Sciatic nerve (tissue), 2 donors: ENCODE measurements at places on chromosomes 4 and X.

- no peak for DNase-seq
Observed at GRCh38 chr4:5676763-5677162, 31.6 kb downstream of the EVC2 start.

GRCh38 chr4:74590476-74590875, 145.5 kb downstream of the AREG start:
- DNase-seq, result no peak

- no peak for DNase-seq
Observed at GRCh38 chr4:175988511-175988910, 77.1 kb upstream of the WDR17 start.

DNA sequence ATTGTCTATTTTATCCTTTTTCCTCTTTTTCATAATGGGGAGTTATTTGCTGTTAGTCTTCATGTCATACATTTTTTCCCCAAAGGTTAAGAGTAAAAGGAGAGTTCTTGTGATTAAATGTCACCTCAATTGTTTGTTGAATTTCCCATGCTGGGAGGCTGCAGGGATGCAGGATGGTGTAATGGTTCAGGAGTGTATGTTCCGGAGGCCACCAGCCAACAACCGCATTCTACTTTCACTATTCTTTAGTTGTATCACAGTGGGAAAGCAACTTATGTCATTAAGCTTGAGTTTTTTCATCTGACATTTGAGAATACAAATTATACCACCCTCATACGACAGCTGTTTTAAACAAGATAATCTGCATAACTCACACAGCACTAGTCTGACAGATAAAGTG, 15.4 kb downstream of the AFP start:
- DNase-seq, result no peak

- no peak for DNase-seq
Observed at GRCh38 chr4:181807771-181808170, 435.4 kb upstream of the TENM3 start.

GRCh38 chr4:88489100-88489761, 32.3 kb downstream of the HERC5 start:
- no peak for DNase-seq

GRCh38 chr4:101850698-101851097, 60.2 kb downstream of the BANK1 start:
- no peak for DNase-seq

GRCh38 chrX:16445166-16445752, 204.7 kb upstream of the S100G start:
- DNase-seq, result no peak

DNA sequence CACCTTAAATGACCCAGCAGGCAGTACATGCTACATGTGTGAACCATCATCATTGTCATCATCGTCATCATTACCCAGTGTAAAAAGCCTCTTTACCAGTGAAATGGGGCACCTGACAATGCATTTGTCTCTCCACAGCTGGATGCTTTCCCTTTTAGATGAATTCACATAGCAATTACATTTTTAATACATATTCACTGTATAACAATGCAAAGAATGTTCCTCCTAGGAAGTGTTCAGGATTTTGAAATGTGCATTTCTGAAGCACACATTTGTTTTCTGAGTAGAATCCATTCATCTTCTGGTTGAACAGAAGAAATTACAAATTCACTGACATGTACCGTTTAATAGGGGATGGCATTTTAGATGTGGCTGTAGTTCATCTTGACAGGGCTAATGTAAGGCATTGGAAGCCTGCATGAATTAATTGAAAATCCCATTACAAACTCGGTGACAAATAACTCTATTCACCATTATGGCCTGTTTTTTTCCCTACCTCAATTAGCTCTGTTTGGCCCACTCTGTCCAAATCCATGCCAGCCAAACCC, 111.1 kb downstream of the SH3RF1 start:
- DNase-seq, result no peak

DNA sequence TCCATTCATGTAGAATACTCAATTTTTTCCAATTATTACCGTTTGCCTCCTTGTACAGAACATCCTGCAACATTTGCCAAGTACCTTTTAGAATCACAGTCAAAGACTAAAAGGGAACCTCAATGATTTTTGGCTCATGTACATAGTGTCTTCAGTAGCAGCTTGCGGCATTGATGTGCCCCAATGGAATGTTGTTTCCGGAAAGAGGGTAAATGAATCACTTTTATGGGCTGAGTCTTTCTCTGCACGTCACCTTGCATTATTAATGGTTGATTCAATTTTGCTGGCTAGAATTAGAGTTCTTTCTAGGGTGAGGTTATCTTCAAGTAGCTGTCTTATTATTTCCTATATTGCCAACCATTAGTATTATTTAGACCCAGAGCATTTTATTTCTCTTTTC, 116.9 kb upstream of the GABRA2 start:
- no peak for DNase-seq

DNA sequence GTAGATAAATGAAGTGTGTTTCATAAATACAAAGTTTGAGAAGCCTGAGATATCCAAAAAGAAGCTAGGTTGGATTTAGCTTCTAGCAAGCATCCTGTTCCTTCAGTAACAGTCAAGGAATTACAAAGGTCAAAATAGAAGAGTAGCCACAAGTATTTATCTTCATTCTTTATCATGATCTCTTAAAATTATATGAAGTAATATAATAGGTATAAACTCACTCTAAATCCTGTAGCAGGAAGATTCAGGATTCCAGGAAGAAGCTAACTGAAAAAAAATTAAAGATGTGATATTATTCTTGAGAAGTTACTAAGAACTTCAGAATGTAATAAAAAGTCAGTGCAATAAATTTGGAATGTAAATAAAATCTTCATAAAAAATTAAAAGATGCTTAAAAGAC, 31.1 kb upstream of the RXFP1 start:
- no peak for DNase-seq

- no peak for DNase-seq
Observed at GRCh38 chr4:181863856-181864255, 379.3 kb upstream of the TENM3 start.

DNA sequence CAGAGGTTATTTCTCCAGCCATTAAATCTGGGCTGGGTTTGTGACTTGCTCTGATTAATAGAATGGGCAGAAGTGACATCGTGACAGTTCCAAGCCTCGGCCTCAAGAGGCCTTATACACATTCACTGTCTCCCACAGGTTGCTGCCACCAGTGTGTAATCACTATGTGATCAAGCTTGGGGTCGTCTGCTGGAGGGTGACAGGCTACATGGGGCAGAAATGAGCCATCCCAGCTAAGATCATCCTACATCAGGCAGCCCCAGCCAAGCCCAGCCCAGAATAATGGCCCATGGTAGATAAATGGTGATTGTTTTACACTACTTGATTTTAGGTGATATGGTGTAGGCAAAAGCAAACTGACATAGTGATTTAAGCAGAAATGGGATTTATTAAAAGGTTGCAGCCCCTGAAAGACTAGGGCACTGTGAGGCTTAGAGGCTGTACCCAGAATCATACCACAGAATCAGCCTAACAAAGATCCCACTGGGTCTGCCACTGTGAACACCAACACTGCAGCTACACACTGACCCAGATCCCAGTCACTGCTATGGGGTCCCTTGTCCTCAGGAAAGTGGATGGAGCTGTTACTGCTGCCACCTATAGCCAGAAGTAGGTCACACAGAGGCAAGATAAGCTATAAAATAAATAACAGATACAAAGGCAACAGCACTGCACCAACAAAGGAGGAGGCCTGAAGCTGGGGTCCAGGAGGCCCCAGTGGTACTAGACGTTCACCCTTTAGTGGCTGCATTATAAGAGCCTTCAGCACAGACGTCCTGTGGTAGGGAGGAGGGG, 159.6 kb upstream of the RBPJ start:
- no peak for DNase-seq

GRCh38 chrX:97399400-97399799, 515.7 kb downstream of the RPA4 start:
- DNase-seq, result no peak

DNA sequence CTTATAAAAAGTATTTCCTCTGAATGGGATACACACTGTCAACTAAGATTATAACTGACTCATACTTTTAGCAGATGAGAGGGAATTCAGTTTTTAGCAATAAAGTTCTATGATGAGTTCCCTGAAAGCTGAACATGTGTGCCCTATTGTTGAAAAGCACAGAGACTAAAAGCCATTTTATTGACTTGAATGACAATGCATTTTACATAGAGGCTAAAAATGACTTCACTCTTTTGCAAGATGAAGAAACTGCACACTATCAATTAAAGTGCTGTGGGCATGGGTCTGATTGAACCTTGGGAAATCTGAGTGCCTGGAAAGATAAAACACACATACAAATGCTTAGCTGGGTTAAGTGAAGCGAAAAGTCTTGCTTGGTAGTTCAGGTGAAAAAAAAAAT, 633.4 kb downstream of the PDHA2 start:
- no peak for DNase-seq

GRCh38 chr4:73583666-73584065, 36.6 kb downstream of the RASSF6 start:
- DNase-seq, result no peak

- no peak for DNase-seq
Observed at GRCh38 chr4:25783126-25783525, 79.7 kb downstream of the SEL1L3 start.
